ENCODE measurements at places on chromosomes 13 and 19.

DNA sequence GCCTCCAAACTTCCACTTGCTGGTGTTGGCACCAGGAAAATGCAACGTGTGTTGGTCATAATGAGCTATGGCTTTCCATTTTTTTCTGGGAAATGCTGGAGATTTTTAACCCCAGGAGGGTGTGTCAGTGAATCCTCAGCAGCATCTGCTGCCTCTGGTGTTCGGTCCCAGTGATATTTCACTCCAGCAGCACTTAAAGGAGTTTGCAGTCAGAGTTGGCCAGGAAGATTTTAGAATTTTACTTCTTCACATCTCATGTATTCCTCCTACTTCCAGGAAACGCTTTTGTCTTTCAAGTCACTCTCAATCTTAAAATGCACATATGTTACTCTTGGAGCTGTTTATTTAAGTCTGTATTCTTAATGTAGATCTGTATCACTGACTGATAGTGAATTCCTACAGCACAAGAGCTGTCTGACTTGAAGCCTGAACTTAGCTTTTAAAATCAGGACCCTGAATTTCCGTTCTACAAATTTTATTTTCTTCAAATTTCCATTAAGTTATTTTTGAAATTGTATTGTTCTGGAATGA, 903.4 kb upstream of the SLC10A2 start:
- ATAC-seq, result no peak

- no peak for ATAC-seq
Observed at GRCh38 chr19:38583985-38584305, 33.8 kb downstream of the MAP4K1 start.

DNA sequence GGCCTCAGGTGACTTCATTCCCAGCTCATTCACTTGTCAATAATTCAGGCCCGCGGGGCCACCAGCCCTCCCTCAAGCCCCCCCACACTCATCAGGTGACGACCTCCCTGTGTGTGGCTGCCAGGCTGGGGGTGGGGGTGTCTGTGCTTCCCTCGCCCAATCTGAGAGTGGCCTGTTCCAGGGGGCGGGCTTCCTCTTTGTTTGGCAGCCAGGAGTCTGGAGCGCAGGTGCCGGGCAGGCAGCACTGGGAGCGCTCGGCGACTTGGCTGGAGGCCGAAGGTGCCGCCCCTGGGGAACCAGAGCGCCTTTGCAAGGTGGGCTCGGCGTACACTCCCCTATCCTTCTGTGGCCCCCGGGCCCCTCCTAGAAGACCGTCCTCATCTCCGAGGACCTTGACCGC, 5.4 kb upstream of the ZNF98 start:
- ATAC-seq, result no peak

- ATAC-seq, result no peak
Observed at GRCh38 chr19:33301900-33302174, 497 bp downstream of the CEBPA start.
